ENCODE measurements at places on chromosomes 1 and 21.

GRCh38 chr1:93552741-93553455, 105.0 kb downstream of the FNBP1L start:
- peak; percentile 15 for DNase-seq

- DNase-seq, result no peak
These were observed 18.6 kb downstream of the NTPCR start for GRCh38 chr1:232968965-232969364.

- no peak for DNase-seq
These were observed 89.4 kb downstream of the TBX15 start for GRCh38 chr1:118898712-118899111.

DNA sequence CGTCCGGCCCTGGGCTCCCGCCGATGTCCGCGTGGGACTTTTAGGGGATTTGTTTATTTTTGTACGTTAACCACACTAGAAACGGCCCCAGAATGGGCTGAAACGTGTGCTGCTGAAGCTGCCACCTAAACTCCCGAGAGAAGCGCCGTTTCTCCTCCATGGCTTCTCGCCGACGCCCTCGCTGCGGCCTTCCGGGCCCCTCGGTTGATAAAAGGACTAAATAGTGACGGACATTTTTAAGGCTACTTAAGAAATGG, 678 bp upstream of the PTTG1IP start:
- no peak for DNase-seq

DNA sequence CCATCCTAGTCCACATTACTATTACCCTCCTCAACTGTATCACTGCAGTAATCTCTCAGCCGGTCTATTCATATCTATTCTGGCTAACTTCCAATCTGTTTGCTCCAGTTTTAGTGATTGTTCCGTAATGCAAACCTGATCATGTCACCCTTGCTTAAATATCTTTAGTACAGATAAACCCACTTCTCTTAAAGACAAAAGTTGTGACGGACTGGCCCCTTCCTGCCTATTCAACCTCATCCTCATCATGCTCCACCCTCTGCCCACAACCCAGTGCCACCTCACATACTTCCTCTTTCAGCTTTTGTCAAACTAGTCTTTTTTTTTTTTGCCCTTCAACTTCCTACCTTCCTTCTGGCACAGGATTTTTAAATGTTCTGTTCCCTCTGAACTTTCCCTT, 2.8 kb upstream of the C1orf162 start:
- DNase-seq, result no peak

- no peak for DNase-seq
These were observed 98.6 kb downstream of the ENAH start for GRCh38 chr1:225554216-225554812.
